ENCODE measurements at places on chromosomes 2 and 18. TPM values are rescaled to one million over a fixed set of nuclear protein-coding genes. Genes with fewer than 3 reads are reported as not detected.

The HMSD gene
- total RNA-seq: not detected

DNA sequence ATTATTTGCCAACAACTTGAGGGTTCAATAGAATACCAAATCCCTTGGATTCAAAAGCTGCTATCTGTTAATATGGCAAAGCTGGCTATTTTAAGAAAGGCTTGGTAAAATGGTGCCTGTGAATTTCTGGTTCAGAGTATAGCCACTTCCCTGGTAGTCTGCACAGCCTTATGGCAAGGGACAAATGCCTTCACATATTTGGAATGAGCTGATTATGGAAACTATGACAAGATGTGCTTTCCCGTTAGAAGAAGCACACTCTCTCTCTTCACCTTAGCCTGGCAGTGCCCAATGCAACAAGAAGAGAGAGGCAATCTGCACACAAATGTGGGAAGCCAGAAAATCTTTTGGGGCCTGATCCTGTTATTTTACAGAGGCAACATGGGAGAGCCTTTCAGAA lies 47.5 kb upstream of the MAP3K20 start:
- DNase-seq: no peak

DNA sequence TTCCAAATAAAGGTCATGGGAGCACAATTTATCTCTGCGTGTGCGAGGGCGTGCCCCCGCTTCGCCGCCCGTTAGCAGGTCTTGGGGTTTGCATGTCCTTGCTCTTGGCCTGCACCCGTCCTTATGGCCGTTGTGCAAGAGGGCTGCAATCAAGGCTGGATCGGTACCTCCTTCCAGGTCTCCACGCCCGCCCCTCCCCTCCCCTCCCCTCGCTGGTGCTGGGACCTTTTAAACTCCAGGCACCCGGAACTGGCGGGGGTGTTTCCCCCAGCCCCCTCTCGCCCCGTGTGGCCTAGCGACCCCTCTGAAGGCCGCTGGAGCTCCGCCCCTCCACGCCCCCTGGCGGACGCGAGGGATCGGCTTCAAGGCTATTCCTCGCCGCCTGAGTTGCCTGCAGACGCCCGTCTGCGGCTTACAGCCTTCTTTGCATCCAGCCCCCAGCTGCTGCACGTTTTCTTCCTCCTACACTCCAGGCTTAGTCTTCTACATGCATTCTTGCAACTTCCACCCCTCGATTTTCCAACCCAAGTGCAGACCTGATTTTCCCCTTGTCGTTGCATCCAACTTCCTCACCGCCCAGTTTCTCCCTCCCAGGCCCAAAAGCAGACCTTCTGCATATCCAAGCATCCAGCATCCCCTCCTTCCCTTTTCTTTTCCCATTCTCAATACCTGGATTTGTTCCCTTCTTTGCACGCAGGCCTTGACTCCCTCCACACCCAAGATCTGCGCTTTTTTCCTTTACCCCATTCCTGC lies 577 bp downstream of the IDH1 start:
- DNase-seq: peak; percentile 26

DNA sequence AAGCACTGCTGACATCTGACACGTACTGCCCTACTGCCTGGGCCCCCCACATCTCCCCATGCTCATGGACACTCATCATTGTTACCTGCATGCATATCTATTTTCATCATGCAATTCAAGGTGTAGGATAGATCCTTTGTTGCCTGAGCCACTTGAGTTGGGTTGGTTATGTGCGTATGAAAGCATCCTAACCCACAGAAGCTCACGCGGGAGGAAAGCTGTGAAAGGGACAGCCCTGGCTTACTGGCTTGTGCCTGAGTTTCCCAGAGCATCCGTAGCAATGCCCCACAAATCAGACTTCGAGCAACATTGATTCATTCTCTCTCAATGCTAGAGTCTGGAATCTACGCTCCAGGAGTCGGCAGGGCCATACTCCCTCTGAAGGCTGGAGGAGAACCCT lies 285.5 kb downstream of the PHLPP1 start:
- DNase-seq: no peak

- DNase-seq: no peak
Observed at GRCh38 chr2:222952204-222952603, 91.4 kb downstream of the ACSL3 start.

The DYNC1I2 gene
- total RNA-seq: 135 TPM

- DNase-seq: no peak
Observed at GRCh38 chr2:196215376-196215775, 44.0 kb upstream of the STK17B start.

DNA sequence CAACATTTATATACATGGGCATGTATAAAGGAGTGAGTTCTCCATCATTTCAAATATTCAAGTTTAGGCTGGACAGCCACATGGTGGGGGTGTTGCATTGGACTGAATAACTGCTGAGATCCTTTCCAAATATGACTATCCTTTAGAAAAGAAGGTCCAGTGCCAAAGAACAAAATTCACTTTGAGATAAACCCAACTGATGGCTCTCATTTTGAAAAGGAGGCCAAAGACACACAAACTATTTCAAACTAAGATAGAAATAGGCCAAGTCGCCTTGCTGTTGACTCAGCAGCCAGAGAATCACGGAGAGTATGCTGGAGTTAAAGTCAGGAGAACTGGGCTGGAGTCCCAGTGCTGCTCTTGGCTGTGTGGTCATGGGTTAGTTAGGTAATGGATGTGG lies 204.5 kb upstream of the LRATD1 start:
- DNase-seq: no peak

The PLCD4 gene
- 1.4 TPM for total RNA-seq

The MEP1B gene
- not detected for total RNA-seq

Data from dermis microvascular lymphatic vessel endothelial cell (primary cell).